GOT3 (cell line): ENCODE measurements at places on chromosomes 5 and 9.

GRCh38 chr5:135151256-135151655 is 117.2 kb upstream of the PITX1 start:
- DNase-seq = no peak

DNA sequence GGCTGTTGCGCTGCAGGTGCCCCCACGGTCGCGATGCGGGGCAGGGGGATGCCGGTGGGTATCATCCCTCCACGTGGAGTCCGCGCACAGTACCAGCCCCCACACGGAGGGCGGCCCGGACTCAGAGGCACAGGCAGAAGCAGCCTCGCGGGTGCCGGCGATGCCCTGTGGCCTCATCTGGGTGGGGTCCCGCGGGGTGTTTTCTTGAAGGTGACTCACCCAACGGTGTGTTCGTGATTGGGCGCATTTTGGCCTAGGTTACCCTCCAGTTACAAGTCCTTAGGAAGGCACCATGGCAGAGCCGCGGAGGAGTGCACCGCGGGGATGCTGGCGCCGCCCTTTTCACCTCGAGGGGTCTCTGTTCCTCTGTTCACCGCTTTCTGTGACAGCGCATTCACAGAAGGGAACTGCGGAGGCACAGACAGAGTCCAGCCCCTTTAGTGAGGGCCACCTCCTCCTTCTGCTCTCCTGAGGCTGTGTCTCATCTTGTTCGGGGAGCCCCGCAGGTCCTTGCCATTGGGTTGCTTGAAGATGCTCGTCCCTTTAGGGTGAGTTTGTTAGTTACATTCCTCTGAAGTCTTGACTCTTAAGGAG is 21.6 kb upstream of the EXOC3 start:
- no peak for DNase-seq

DNA sequence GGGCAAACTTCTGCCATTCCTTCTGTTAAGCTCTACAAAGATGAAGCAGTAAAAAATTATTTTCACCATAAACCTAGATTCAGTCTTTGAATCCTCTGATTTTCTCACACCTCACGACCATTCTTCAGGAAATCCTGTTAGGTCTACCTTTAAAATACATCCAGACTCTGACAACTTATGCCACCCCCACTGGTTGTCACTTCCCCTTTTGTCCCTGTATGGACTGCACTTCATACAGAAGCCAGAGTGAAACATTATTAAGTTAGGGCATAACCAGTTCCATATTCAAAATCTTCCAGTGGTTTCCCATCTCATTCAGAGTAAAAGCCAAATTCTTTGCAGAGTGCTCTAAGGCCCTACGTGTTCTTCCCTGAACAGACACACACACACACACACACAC is 499.8 kb downstream of the RASEF start:
- no peak for DNase-seq

- DNase-seq = no peak
These were observed 1854.6 kb upstream of the WWC1 start for GRCh38 chr5:166436872-166437271.

DNA sequence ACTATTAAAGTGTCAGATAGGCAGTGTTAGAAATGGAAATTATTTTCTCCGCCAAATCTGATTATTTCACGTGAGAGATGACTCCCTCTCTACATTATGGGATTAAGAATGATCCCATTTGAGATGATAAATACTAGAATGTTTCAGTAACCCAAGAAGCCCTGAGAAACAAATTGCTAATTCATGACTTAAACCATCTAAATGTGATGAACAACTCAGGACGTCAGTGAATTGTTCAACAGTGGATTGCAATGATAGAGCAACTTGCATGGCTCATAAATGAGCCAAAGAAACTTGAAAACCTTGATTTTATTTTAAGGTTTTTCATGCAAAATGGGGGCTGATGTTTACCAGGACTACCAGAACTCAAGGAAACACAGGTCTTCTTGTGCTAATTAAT is 350.5 kb upstream of the WWC1 start:
- DNase-seq = no peak

DNA sequence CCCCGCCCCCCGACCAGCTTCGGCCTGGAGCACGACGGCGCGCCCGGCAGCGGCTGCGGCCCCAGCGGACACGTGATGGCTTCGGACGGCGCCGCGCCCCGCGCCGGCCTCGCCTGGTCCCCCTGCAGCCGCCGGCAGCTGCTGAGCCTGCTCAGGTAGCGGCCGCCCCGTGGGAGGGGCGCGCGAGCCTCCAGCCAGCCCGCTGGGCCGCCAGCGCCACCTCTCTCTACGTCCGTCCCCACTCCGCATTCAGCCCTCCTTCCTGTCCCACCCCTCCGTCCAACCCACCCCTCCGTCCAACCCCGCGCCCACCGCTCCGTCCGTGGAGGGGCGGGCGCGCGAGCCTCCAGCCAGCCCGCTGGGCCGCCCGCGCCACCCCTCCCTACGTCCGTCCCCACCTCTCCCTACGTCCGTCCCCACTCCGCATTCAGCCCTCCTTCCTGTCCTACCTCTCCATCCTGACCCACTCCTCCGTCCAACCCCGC is 6.5 kb downstream of the ADAMTS13 start:
- DNase-seq = no peak

DNA sequence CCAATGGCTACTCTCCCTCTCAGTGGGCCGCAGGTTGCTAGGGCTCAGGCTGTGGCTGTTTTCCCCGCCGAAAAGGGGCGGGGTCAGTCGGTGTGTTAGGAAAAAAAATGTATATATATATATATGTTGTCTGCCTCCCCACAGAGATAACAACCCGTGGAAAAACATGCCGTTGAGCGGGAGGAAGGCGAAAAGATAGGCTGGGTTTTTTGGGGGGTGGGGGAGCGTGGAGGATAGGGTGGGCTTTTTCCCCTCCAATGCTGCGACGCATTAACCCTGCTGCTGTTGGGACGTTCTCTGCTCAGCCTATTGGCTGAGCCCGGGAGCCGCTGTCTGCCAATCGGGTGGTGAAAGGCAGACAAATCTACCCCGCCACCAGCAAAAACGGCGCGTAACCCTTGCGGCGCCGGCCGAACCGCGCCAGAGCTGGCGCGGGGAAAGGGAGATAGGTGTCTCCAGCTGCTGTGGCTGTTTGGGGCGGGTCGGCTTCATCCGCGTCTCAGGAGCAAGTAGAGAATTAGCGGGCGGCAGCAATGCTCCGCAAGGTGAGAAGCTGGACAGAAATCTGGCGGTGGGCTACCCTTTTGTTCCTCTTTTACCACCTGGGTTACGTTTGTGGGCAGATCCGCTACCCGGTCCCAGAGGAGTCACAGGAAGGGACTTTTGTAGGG is at the start of gene PCDHGC4:
TSS of gene PCDHGC4 (plus strand) at position 390 of the 671 bp plus-strand sequence. CDS start at position 534, 144 bp downstream.
- DNase-seq = no peak

GRCh38 chr5:127871503-127872153 is 168.4 kb downstream of the CCDC192 start:
- DNase-seq = no peak

- no peak for DNase-seq
These were observed 26.0 kb downstream of the ELL2 start for GRCh38 chr5:95935553-95936100.

GRCh38 chr5:7208938-7209337 is 187.0 kb upstream of the ADCY2 start:
- no peak for DNase-seq

GRCh38 chr9:90579181-90579580 is 63.4 kb downstream of the DIRAS2 start:
- no peak for DNase-seq

GRCh38 chr5:67875601-67876000 is 340.0 kb upstream of the PIK3R1 start:
- no peak for DNase-seq
